ENCODE measurements at places on chromosomes 11 and 22.

DNA sequence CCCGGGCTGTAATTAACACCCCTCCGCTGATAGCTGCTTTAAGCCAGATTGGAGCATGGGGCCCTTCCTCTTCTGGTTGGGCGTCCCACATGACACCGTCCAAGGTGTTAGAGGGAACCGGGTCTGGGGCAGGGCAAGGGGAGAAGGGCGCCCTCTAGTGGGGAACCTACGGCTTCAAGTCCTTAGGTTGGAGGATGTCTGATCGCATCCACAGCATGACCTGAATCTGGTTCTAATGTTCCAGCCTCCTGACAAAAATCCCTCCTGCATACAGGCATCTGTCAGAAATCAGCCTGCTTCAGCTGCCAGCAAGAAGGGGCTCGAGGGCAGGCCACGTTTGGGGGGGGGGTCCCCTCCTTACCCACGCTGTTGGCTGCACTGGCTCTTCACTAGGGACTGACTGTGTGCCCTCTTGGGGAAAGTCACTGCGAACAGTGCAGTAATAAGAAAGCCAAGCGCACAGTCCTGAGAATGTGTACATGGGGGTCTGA is 94.2 kb upstream of the TBCEL start:
- no peaks in the 10 kb centered on the region for H3K27me3 ChIP-seq
- no peak overlapping the region for H3K27ac ChIP-seq
- no peaks in the 10 kb centered on the region for H3K4me1 ChIP-seq
- H3K4me3 ChIP-seq, result no peak overlapping the region
- DNase-seq, result peak; percentile 58

GRCh38 chr11:72475381-72475780 is 41.0 kb upstream of the CLPB start:
- H3K4me3 ChIP-seq, result no peak overlapping the region
- H3K4me1 ChIP-seq, result peaks cover 5% of the 10 kb centered on the region
- H3K27ac ChIP-seq, result no peak overlapping the region
- no peaks in the 10 kb centered on the region for H3K36me3 ChIP-seq

- no peaks in the 10 kb centered on the region for H3K4me1 ChIP-seq
- H3K27me3 ChIP-seq, result peaks cover 21% of the 10 kb centered on the region
- no peak for DNase-seq
- no peak overlapping the region for H3K27ac ChIP-seq
- H3K36me3 ChIP-seq, result no peaks in the 10 kb centered on the region
These were observed 140.2 kb upstream of the TIMP3 start for GRCh38 chr22:32661296-32661695.

GRCh38 chr11:30445056-30445455 is 122.2 kb downstream of the ARL14EP start:
- DNase-seq, result no peak
- H3K4me3 ChIP-seq, result no peak overlapping the region
- no peaks in the 10 kb centered on the region for H3K4me1 ChIP-seq
- H3K27me3 ChIP-seq, result no peaks in the 10 kb centered on the region
- no peaks in the 10 kb centered on the region for H3K36me3 ChIP-seq

GRCh38 chr22:48581205-48581766 is 1246.4 kb downstream of the BRD1 start:
- no peak overlapping the region for H3K4me3 ChIP-seq
- H3K36me3 ChIP-seq, result no peaks in the 10 kb centered on the region
- H3K27ac ChIP-seq, result no peak overlapping the region
- H3K4me1 ChIP-seq, result no peaks in the 10 kb centered on the region
- DNase-seq, result no peak

- H3K4me3 ChIP-seq, result no peak overlapping the region
- no peak overlapping the region for H3K27ac ChIP-seq
- no peaks in the 10 kb centered on the region for H3K27me3 ChIP-seq
- peaks cover 4% of the 10 kb centered on the region for H3K36me3 ChIP-seq
- peaks cover 16% of the 10 kb centered on the region for H3K4me1 ChIP-seq
These were observed 4.6 kb upstream of the BCL2L13 start for GRCh38 chr22:17633998-17634323.

DNA sequence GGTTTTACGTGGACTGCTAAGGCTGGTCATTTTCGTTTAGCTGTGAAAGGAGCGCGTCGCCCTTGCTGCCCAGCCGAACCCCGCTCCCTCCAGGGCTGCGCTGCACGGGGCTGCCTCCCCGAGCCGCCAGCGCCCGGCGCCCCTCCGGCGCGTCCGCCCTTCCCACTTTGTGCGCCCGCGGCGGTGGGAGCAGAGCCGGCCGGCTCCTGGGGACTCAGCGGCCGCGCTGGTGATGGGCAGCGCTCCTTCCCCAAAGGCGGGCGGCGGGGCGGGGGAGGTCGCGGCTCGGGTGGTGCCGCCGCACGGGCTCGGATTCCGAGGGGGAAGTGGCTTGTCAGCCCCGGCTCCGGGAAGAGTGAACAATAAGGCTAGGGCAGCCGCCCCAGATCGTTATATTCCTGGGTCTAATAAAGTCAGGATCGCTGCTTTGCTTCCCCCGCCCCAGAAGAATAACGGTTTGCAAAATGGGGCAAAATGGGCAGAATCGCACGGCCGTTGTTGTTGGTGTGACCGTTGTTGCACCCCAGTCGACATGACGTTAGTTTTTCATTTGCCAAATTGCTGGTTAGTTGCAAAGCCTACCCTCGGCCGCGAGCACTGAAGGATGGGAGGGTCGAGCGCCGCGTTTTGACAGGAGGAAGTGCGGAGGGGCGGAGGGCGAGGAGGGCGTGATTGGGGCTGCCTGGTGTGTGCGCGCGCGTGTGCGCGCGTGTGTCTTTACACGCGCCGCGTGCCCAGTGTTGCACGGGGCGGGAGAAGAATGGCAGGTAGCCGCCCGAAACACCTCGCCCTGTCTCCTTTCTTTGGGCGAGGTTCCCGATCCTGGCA is 745 bp downstream of the NCAM1 start:
- peaks cover 2% of the 10 kb centered on the region for H3K36me3 ChIP-seq
- peak overlapping the region; percentile 89 for H3K4me3 ChIP-seq
- H3K27ac ChIP-seq, result no peak overlapping the region
- peak; percentile 9 for DNase-seq
- peaks cover 69% of the 10 kb centered on the region for H3K27me3 ChIP-seq
- peaks cover 12% of the 10 kb centered on the region for H3K4me1 ChIP-seq

DNA sequence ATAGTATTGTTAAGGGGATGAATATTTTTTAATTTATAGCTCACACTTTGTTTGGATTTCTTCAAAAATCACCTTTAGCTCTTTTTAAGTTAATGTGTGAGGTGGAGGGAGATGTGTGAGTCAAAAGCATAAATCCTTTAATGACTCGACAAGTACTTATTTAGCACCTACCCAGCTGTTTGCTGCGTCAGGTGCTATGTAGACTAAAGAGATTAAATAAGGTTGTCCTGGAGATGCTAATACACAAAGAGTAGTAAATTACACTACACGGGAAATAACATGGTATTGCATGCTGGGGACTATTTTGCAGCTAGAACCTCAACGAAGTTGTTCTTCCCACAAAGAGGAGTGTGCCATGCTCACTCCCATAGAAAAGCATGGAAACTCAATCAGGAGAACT is 583.3 kb upstream of the TENM4 start:
- no peaks in the 10 kb centered on the region for H3K36me3 ChIP-seq
- no peak overlapping the region for H3K27ac ChIP-seq
- H3K27me3 ChIP-seq, result no peaks in the 10 kb centered on the region
- H3K4me1 ChIP-seq, result no peaks in the 10 kb centered on the region
- H3K4me3 ChIP-seq, result no peak overlapping the region

GRCh38 chr11:114079511-114080065 is 20.1 kb downstream of the ZBTB16 start:
- H3K27me3 ChIP-seq, result peaks cover 19% of the 10 kb centered on the region
- H3K27ac ChIP-seq, result no peak overlapping the region

DNA sequence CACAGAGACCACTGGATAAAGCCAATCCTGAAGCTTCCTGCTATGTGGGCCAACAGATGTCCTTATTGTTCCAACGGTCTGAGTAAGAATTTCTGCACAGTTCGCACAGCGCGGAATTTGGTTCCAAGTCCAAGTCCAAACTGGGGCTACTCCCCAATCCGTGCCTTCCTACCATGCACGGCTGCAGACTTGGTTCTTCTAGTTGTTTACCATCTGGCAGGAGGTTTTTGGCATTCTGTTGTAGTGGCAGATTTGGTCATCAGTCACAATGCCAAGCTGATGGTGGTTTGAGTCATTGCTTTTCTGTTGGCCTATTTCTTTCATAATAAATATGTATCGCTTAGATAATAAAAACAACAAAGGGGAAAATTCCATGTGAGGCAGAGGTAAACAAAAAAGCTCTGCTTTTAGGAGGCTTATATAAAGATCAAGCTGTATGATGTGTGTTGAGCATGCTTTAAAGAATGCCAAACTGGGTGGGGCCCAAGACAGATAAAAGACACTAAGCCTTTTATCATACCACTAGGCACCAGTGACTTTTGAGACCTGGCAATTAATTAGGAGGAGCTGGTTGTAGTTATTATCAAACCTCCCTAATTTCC is 52.5 kb upstream of the SYN3 start:
- DNase-seq, result no peak
- H3K27me3 ChIP-seq, result peaks cover 11% of the 10 kb centered on the region
- no peak overlapping the region for H3K27ac ChIP-seq
- H3K36me3 ChIP-seq, result no peaks in the 10 kb centered on the region
- no peaks in the 10 kb centered on the region for H3K4me1 ChIP-seq

- H3K4me3 ChIP-seq, result no peak overlapping the region
- no peaks in the 10 kb centered on the region for H3K4me1 ChIP-seq
- H3K27ac ChIP-seq, result no peak overlapping the region
- H3K27me3 ChIP-seq, result no peaks in the 10 kb centered on the region
- H3K36me3 ChIP-seq, result no peaks in the 10 kb centered on the region
- DNase-seq, result no peak
These were observed 74.3 kb downstream of the BRD1 start for GRCh38 chr22:49753276-49753890.

Data from activated T-cell treated with anti-CD3 and anti-CD28 coated beads, Interleukin-2, amount 50 U/mL, for 72 hours (primary cell).